ENCODE measurements at places on chromosomes 11 and 22.

- DNase-seq: no peak
These were observed 91.5 kb downstream of the RTL6 start for GRCh38 chr22:44406341-44407170.

DNA sequence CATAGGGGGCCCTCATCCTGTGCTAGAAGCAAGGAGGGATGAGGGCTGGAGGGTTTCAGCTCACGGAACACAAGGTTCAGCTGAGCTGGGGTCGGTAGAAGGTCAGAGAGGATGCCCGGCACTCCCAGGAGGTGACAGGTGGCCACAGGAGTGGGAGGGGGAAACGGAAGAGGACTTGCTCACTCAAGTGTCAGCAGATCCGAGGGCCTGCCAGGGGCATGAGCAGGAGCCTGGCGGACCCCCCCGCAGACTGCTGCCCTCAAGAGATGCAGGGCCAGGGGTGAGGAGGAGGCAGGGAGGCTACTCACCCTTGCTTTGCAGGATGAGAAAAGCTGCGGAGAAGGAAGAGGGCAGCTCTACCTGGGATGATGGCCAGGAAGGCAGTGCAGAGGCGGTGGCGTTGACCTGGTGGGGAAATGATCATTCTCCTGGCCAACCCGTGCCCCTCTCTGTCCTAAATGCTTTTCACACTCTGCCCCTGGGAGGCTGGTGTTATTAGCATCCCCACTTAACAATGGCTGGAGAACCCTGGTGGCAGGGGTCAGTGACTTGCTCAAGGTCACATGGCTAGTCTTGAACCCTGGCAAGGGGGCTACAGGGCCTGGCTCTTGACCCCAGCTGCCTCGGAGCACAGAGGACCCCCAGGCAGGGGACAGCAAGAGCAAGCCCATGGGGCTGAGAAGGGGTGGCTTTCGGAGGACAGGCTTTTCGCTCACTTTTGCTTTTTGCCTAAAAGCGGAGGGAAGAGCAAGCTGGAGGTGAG lies 30.1 kb upstream of the CSNK1E start:
- no peak for DNase-seq

DNA sequence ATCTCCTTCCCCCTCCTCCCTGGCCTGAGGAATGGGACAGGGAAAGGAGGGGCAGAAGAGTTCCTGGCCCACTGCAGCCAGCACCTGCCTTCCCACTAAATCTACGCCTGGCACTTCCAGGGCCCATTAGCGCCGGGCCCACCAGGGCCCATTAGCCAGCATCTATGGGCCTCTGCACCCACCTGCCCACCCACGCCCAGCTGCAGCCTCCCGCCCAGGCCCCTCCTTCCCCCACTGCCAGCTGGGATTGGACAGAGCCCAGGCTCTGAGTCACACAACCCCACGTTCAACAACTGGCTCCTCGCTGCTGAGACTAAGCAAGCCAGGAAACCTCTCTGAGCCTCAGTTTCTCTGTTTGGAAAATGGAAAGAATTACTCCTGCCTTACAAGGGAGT lies 48.7 kb downstream of the CYTH4 start:
- DNase-seq: no peak

DNA sequence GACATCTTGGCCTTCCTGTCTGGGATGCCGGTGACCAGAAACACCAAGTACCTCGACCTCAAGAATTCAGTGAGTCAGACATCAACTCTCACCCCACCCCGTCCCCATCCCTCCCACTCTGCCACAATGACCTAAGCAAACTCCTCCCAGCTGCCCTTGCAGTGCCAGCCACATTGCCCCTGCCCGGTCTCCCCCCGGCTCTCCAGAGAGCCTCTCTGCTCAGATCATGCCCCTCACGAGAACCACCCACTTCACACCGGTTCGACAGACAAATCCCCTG lies 23.6 kb upstream of the MYRF start:
- DNase-seq: no peak

DNA sequence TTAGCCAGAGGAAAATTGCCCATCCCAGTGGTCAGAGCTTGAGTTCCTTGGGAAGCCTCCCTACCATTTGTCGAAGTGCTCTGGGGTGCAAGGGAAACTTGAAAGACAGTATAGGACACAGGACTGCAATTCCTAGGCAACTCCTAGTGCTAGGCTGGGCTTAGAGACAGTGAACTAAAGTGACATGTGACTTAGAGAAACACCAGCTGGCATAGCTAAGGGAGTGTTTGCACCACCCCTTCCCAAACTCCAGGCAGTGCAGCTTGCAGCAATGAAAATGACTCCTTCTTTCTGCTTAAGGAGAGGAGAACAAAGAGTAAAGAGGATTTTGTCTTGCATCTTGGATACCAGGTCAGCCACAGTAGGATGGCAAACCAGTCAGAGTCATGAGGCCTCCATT lies 388.0 kb downstream of the DYNC2H1 start:
- no peak for DNase-seq

- DNase-seq: no peak
These were observed 22.0 kb downstream of the OVOL1 start for GRCh38 chr11:65808744-65809341.

DNA sequence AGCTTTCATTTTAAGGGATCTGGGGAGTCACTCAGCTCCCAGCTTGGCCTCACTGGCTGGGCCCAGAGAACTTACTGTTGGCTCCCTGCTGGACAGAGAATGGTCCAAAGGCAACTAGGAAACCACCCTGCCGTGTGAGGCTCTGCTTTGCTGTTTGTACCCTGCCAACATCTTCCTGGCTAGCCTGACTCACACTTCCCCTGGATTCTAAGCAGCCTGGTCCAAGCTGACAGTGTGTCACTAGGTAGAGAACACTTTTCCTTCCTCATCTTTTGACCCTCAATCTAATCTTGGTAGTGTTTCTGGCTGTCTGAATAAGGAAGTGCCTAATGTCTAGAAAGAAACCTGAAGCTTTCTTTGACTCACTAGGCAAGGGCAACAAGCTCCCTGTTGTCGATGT lies 76.7 kb downstream of the FAR1 start:
- no peak for DNase-seq

DNA sequence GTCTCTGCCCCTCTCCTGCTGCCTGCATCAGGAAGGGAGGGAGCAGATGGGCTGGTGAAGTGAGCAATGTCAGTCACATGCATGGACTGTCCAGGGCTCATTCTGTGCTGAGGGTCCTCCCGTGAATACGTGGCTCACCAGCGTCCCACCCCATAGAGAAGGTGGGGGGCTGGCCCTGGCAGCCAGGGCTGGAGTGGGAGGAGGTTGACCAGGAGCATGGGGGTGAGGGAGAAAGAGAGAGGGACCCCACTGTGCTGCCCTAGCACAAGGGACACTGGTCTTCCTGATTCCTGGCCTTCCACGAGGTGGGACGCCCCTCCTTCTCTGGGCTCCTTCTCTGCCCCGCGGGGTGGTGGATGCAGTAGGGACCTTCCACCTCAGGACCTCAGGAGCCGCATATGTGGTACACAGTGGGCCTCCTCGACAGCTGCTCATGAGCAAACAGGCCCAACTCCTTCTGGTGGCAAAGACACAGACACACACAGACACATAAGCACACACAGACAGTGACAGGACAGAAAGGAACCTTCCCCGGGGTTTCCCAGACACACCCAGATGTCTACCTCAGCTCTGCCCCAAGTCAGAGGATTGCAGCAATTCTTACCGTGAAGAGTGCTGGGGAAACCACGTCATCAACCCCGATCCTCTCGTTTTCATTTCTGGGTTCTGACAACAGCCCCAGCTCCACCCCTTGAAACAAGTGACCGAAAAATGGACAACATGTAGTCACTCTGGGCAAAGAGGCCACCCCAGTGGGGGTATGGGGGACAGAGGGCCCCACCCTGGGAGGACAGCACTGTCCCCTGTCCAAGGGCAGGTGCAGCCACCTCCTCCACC lies 3.6 kb upstream of the APOBEC3A start:
- no peak for DNase-seq
